ENCODE measurements at places on chromosomes 2 and 18. TPM values are rescaled to one million over a fixed set of nuclear protein-coding genes. Genes with fewer than 3 reads are reported as not detected.

Gene SDC1
- 1.6 TPM for total RNA-seq

Gene FSIP2
- total RNA-seq = 0.50 TPM

Gene UGP2
- 163 TPM for total RNA-seq

Gene ADD2
- 8.6 TPM for total RNA-seq

GRCh38 chr2:121897335-121897970, 142.0 kb downstream of the TSN start:
- DNase-seq = no peak

GRCh38 chr2:143877876-143878530, 641.9 kb downstream of the ZEB2 start:
- DNase-seq = no peak

DNA sequence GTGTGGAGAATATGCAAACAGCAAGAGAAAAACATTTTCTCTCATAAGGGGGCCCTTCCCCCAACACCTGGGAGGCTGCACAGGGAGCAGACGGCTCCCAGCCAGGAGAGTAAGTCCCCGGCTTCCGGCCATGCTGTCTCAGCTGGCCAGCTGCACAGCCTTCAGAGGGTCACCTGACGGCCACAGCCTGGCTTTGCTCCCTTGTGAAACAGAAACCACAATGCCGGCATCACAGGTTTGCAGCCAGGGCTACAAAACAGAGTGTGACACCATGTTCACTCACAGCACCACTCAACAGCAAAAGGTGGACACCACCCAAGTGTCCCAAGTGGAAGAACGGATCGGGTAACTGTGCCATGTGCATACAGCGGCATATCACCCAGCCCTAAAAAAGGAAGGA, 86.9 kb upstream of the GPC1 start:
- DNase-seq = no peak

- no peak for DNase-seq
These were observed 1100.4 kb upstream of the SLC39A10 start for GRCh38 chr2:194556629-194557028.

DNA sequence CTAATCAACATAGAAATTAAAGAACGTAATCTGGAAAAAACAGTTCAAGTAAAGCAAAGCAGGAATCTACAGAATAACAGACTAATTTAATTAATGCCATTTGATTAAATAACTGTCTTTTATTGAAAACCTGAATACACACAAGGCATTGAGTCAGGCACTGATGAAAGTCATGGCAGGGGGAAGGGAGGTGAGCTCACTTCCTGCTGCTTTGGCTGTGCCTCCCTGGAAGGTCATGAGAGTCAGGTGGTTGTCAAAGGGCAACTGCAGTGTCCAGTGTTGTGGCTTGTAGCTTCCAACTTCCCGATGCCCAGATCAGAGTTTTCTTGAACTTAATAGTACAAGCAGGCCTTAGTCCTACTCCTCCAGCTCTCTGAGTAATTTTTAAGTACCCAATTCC, 180.9 kb downstream of the PID1 start:
- no peak for DNase-seq

- DNase-seq = no peak
These were observed 48.2 kb upstream of the BIN1 start for GRCh38 chr2:127155028-127155581.

DNA sequence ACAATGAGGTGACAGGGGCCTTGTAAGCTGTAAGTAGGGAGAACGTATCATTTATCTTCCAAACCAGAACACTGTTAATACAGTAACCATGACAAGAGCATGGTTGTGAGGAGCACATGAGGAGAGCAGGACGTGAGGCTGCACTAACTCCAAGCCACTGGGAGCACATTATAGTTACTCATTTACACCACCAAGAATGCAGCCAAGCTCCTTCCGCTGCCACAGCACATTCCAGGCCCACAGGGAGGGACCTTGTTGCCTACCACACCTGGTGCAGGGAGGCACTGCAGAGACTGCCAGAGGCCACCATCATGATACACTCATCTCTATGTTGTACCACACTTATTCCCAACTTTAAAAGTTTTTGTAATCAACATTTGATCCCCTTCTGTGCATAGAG, 13.5 kb upstream of the SFXN5 start:
- DNase-seq = no peak

GRCh38 chr18:54269893-54270844, 852 bp downstream of the POLI start:
- DNase-seq = no peak

DNA sequence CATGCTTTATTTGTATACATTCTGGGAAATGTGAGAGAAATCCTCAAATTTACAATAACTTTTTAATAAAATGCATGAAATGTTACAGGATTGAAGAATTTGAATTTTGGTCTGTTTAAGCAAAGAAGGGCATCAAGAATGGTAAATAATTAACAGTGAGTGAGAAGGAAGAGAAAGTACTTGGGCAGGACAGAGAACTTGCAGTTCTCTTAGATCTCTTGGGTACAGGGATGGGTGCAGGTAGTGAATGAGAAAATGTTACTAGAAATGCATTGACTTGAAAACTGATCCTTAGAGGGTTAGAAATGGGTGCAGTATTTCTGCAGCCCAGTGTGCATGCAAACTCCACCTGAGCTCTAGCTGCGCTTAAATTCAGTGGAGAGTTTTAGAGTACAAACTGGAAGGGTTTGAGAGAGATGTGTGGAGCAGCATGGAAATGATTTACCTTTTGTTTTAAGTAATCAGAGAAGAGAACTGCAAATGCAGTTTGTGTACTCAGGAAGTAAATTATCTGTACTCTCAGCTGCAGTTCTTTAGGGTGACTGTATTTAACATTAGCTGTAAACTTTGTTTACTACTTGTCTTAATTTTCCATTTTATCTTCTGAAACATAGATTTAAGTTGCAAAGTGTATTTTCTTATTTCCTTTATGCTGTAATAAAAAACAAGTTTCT, 51.0 kb upstream of the RAB27B start:
- DNase-seq = no peak

GRCh38 chr2:182717416-182717815, 1.4 kb downstream of the DNAJC10 start:
- DNase-seq = no peak

DNA sequence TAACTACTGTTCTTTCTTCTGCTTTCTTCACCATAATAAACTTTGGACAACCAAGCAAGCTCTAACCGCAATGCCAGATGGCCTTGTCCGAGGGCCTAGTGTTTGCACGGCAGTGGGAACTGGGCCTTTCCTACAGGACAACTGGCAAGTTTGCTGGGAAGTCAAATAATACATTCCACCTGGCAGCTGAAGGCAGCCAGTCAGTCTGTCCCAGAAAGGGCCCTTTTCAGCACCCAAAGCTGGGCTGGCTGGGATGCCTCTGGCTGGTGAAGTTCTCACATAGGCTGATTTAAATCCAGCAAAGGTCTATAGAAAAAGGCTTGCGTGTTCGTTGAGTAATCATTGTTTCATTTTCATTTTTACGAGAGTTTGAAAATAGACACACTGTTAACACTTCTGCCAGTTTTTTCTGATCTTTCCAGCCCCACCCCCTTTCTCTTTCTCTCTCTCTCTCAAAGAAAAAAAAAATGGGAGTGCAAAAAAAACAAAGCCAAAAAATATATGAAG, 110.0 kb upstream of the EPAS1 start:
- peak; percentile 91 for DNase-seq

DNA sequence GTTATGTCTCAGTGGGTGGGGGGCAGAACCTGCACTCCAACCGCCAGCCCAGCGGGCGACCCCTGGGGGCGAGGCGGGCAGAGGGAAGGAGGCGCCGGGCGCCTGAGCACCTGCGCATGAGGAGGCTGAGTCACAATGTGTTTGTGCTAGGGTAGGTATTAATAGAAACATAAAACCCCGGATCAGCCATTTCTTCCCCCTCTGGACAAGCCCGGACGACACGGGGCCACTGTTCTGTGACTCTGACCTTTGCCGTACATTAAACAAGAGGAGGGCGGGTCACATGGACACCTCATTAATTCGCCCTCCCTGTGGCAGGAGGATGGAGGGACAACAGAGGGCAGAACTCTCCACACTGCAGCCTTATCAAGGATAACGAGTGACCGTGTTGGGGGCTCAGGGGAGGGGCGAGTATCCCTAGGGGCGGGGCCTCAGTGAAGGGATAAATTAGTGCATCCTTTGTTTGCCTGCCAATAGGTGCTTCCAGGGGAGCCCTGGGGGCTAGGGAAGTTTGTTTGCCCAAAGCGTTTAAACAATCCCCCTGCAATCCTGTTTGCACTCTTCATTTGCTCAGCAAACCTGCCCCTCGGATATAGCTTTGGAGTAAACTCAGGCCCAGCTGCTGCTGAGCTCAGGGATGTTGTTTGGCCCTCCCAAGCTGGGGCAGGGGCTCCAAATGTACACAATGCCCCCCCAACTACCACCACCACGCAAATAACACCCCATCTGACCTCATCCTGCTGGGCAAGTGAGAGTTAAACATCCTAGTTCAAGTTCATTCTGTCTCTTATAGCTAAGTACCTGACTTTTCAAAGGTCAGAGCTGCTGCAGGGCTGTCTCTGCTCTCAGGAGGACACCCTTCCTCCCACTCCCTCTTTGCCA, 171.2 kb upstream of the GLI2 start:
- no peak for DNase-seq

DNA sequence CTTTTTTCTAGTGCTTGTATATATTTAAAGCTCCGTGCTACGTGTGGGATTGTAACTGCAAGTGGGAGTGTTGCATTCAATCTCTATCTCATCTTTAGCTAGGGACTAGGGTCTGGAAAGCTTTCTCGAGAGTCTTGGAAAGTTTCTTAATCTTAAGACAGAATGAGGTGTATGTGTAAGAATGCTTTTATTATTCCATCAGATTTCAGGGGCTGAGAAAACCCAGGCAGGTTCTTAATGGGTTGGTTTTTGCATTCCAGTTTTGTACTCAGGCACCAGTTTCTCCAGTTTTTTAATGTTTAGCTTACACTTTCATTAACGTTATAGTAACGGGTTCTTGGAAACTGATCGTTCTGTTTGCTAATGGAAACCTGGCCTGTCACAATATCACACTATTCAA, 20.3 kb downstream of the MRPL19 start:
- DNase-seq = no peak

GRCh38 chr2:8685697-8686358, 4.0 kb downstream of the ID2 start:
- no peak for DNase-seq
